CD4-positive, alpha-beta T cell treated with Interleukin-2 at 100 ng/mL for 4 hours (primary cell): ENCODE measurements at places on chromosomes 1 and 21.
A peak's percentile ranks its signal among the peaks of the same experiment; 100 is the strongest.

GRCh38 chr1:15702722-15703550 lies 18.8 kb downstream of the PLEKHM2 start:
- DNase-seq = no peak

- no peak for DNase-seq
Observed at GRCh38 chr1:59751004-59751395, 63.7 kb upstream of the HOOK1 start.

DNA sequence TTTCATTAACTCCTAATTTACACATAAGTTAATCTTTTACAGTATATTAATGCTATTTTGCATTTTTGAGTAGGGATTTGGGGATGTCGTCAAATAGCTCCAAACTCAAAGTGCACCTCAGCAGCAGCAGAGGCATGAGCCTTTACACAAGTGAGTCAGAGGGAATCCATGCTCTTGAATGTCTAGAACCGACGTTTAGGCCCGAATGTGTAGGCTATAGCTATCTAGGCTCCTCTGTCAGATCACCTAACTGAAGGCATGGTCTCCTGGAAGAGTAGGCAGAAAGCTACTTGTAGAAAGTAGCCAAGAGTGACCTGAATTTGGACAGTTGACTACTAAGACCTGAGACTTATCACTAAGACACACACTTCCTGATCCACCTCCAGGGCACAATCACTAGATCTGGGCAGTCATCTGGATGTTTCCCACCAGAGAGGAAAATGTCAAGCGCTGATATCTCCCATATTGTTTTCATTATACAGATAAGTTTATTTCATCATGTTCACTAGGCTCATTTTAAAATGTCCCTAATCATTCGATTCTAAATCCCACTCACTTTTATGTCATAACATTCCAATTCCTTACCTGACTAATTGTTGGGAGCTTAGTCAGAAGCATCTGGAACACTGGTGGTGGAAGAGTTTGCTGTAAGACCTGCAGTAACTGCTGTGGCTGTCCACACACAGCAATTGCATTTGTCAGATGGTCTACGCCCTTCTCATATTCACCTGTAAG lies 15.3 kb downstream of the TOMM20 start:
- no peak for DNase-seq

DNA sequence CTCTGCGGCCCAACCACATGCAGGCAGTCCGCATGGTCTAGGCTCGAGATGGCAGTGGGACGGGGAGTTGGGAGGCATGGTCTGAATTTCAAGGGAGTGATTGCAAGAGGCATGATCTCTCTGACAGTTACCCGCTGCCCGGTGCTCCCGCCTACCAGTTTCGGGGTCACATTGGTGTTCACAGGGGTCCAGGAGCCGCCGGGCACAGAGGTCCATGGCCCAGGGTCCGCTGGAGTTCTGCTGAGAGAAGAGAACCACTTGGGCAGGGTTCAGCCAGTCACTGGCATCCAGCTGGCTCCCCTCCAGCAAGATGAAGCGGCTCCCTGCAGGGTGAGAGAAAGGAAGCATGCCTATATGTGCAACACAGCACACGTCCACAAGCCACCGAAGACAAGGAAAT lies 141.3 kb downstream of the ASTN1 start:
- no peak for DNase-seq

DNA sequence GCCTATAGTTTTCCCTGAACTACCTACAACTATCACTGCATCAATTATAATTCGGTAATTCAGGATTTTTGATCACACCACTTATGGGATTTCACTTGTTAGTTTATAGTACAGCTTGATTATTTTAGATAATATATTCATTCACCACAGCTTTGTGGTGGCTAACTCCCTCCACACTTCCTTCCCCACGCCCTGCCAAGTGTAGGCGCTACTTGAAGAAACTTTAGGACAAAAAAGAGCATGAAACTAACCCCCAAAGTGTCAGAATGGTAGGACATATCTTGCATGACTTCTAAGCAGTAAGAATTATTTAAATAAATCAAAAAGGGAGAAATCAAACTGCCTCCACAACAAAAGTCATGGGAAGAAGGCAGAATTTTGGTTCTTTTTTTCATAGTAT lies 70.1 kb downstream of the LHX9 start:
- no peak for DNase-seq

DNA sequence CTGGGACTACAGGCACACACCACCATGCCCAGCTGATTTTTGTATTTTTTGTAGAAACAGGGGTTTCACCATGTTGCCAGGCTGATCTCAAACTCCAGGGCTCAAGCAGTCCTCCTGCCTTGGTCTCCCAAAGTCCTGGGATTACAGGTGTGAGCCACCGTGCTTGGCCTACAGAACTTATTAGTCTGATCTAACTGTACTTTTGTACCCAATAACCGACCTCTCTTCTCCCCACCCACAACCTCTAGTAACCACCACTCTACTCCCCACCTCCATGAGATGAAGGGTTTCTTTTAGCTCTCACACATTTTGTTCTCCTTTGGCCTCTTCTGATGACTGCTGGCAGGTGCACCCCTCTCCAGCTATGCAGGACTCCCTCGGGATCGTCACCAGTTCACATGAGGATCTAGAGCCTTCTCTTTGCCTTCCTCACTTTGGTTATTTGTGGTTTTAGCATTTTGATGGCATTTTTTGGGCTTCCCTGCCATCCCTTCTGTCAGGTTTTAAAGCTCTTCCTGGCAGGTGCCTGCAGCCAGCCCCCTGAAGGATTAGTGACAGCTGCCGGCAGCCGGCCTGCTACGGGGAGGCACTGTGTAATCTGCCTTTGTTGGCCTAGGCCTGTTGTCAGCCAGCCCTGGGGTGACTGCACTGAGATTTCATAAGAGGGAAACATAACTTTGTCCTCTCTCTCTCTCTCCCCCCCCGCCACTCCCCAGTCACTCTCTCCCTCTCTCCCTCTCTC lies 99.8 kb upstream of the ATP1A1 start:
- DNase-seq = no peak

- peak; percentile 49 for DNase-seq
Observed at GRCh38 chr21:36104317-36105300, 30.3 kb upstream of the CBR3 start.

DNA sequence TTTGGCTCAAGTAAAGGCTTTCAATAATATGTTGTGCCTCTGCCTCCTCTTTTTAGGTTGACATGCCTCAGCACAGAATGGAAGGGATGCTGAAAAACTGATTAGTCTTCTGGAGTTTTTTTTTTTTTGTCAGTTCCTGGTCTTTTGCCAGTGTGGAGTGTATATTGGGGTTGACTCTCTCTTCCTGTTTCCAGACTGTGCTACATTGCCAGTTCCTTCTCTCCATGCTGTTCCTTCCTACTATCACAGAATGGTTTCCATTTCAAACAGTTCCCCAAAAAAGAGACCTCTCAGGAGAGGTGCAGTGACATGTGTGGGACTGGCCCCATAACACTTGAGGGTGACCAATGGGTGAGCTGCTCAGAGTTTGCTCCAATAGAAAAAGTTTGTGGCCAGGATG lies 101.7 kb upstream of the ETV3 start:
- DNase-seq = no peak

- no peak for DNase-seq
Observed at GRCh38 chr1:228314658-228315483, 91.8 kb downstream of the TRIM11 start.

DNA sequence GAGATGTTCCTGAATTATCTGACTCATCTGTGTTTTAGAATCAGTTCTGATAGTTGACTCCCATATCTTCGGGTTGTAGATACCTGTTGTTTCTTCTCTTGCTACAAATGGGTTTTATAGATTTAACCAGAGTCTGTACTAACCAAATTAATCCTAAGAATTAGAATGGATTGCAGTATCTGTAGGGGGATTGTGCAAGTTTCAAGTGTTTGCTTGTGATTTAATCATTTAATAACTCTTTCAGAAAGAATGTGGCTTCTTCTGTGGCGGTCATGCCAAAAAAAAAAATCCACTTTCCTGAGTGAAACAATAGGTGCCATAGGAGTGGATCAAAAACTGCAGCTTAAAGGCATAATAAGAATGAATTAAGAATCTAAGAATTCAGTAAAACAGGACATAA lies 9.4 kb downstream of the IPO9 start:
- no peak for DNase-seq

DNA sequence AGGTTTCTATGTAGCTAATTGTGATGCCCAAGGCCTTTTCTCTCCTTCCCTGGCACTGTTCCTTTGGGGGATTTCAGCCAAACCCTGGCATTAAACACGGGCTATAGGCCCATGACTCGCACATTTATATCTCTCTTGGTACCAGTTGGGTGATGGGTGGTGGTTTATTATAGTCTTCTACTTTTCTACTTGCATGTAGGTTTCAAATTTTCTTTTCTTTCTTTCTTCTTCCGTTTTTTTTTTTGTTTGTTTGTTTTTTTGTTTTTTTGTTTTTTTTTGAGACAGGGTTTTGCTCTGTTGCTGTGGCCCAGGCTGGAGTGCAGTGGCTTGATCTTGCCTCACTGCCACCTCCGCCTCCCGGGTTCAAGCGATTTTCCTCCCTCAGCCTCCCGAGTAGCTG lies 1.1 kb downstream of the IL10RB start:
- DNase-seq = no peak

DNA sequence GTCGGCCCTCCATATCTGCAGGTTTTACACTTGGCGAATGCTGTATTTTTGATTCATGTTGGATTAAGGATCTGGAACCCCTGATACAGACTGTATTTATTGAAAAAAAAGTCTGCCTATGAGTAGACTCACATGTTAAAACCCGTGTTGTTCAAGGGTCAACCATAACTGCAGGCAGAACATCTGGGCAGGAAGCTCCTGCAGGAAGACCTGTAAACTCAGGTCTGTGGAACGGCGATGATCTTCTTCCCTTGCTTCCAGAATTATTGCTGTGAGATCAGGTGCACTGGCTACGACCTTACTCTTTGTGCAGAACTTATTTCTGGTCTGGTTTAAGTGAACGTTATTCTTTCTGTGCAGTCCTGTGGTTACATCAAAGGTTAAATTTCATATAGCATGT lies 96.6 kb downstream of the DISC1 start:
- no peak for DNase-seq

GRCh38 chr1:65176591-65176990 lies 28.6 kb downstream of the AK4 start:
- no peak for DNase-seq

DNA sequence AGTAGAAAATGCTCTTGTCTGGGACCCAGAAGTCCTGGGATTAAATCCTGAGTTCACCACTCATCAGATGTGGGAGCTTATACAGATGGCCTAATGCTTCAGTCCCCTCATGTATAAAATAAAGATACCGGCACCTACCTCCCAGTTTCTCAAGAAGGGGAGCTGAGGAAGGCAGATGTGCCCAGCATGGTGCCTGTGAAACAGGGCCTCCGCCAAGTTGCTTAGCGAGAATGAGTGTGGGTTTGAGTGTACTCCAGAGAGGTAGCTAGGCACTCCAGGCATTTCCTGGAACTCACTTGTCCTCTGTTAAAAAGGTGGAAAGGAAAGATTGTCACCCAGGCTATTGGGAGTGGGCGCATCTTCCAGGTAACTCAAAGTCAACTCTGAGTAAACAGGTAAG lies 37.8 kb downstream of the IER5 start:
- no peak for DNase-seq

DNA sequence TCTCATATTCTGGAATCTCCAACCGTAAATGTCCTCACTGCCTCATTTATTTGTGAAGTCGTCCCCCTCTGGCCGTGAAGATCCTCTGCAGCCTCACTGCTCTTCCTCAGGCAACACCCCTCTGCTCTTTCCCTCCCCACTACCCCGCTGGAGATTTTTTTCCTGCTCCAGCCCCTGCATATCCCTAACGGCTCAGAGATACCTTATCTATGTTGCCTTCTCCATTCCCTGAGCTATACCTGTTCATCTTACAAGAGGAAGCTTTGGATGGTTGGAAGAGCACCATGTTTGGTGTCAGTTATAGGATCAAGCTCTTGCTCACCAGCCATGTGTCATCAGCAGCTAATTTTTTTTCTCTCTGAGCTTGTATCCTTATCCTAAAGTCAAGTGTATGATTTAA lies 26.4 kb downstream of the LRRC8B start:
- DNase-seq = no peak

- DNase-seq = no peak
Observed at GRCh38 chr1:157697781-157698569, 2.6 kb downstream of the FCRL3 start.

DNA sequence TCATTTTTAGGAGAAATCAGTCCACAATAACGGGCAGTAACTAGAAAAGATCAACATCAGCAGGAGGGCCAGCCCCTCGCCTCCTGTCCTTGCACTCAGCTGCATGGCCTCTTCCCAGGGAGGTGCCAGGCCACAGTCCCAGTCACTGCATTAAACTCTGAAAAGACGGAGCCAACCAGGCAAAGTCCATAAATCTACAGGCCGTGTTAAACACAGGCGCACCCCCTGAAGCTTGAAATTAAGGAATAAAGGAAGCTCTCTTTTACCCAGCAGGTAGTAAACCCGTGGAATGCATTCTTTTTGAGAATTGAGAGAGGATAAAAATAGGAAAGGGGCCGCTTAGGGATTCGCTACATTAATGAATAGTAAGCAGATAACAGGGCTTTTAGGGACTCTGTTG lies 18.4 kb downstream of the H6PD start:
- DNase-seq = no peak

DNA sequence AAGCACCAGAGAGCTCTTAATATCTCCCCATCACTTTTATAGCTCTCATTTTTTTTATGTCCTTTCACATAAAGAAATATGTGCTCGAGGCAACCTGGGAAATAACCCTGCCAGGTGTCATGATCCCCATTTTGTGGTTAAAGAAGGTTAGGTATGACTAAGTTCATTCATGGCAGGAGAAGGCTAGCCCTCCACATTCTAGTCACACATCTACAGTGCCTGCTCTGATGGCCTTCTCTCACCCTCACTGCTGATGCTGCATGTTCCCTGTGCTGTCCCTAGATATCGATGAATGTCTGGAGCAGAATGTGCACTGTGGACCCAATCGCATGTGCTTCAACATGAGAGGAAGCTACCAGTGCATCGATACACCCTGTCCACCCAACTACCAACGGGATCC lies 187.5 kb downstream of the TPR start:
- DNase-seq = no peak

- peak; percentile 61 for DNase-seq
Observed at GRCh38 chr1:240575981-240576662, 35.8 kb downstream of the GREM2 start.

DNA sequence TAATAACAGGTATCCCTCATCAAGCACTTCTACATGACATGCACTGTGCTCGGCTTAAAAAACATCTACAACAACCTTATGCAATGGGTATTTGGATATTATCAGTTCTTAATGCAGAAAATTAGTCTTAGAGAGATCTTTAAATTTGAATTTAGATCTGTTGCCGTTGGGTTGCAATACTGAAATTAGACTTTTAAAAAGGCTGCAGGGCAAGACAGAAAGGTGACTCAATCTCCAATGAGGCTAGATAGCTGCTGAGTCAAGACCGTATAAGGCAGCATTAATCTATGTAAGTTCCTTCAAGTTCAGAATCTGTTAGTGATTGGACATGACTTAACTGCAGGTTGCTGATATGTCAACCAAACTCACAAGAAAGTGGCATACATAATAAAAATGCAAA lies 37.3 kb downstream of the OLFM3 start:
- DNase-seq = no peak

GRCh38 chr1:188949701-188950100 lies 1528.0 kb downstream of the BRINP3 start:
- no peak for DNase-seq
